GM03348 (cell line): ENCODE measurements at places on chromosomes 3 and 15.

- DNase-seq: peak; percentile 97
Observed at GRCh38 chr3:47802734-47803479, at the start of gene DHX30. DHX30 (plus strand) TSS chr3:47803138; CDS start chr3:47810684, 7,546 bp downstream.

GRCh38 chr3:21913791-21914190 is 162.8 kb upstream of the ZNF385D start:
- DNase-seq: peak; percentile 21

- DNase-seq: no peak
Observed at GRCh38 chr3:124569761-124570160, 160.5 kb upstream of the UMPS start.

DNA sequence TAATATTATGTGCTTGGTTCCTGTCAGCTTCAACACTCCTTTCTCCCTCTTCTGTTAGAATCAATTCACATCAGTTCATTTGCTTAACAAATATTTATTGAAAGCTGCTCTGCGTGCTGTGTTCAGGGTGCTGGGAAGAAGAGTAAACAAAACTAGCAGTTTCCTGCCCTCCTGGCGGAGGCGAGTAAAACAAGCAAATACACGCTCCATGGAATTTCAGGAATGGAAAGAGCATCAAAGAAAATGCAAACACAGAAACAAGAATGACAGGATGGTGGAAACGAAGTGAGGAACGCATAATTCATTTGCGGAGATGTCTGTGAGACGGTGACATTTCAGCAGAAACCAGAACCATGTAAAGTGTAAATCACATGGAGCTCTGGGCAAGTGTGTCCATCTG is 49.4 kb upstream of the SPTSSB start:
- no peak for DNase-seq

DNA sequence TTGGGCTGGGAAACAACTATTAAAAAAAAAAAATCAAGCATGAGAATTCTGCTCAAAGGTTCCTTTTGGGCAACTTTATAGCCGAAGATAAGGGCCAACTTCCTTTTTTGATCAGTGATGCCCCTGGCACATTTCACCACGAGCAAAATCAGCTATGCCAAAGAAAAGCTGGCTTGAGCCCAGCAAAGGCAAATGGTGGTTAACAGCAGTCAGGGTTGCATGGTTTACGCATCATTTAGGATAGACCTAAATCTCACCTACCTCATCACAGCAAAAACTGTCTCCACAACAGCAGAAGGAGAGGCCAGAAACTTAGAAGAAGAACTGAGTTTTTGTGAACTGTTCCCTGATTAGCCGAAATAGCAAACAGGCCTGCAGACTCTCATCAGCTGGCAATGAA is 220.1 kb upstream of the CDIN1 start:
- no peak for DNase-seq

- DNase-seq: no peak
Observed at GRCh38 chr15:32737304-32737703, 19.5 kb downstream of the GREM1 start.

GRCh38 chr3:122843604-122844003 is 48.7 kb downstream of the SLC49A4 start:
- no peak for DNase-seq

DNA sequence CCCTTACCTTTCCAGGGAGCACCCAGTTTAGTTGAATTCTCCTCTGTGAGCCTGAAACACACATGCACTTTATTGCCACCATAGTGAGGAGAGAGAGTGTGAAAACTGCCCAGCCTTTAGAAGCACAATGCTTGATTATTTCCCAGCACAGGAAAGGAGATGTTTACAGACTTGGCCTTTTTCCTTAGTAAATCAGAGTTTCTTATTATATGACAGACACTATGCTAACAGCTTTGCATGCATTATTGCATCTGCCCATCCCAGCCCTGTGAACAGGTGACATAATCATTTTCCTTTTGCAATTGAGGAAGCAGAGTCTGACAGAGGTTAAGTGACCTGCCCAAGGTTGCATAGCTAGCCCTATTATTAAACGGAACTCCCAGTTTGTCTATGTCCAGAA is 36.5 kb downstream of the CAPN3 start:
- no peak for DNase-seq

- DNase-seq: peak; percentile 27
Observed at GRCh38 chr15:85545185-85545584, 164.8 kb downstream of the AKAP13 start.

- DNase-seq: no peak
Observed at GRCh38 chr15:66145726-66146182, 107.8 kb downstream of the MEGF11 start.

- peak; percentile 96 for DNase-seq
Observed at GRCh38 chr3:194003114-194004057, 132.6 kb upstream of the HES1 start.

GRCh38 chr3:65896321-65896720 is 142.4 kb downstream of the MAGI1 start:
- no peak for DNase-seq

DNA sequence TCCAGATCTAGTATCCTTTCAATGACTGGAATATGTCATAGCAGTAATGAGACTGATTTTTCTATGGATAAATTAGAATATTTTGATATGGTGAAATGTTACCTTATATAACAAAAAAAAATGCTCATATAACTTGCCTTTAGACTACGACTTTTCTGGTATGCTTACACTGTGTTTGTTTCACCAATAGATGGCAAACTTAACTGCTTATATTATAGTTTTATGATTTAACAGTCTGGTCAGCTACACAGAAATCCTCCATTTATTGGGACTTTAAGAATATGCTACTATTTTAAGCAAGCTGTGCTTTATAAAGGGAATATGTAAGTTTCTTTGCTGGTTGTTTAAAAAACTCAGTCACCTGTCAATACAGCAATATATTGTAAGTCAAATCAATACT is 205.6 kb downstream of the VGLL3 start:
- peak; percentile 45 for DNase-seq

- DNase-seq: no peak
Observed at GRCh38 chr3:122004991-122005565, 17.0 kb downstream of the ILDR1 start.

DNA sequence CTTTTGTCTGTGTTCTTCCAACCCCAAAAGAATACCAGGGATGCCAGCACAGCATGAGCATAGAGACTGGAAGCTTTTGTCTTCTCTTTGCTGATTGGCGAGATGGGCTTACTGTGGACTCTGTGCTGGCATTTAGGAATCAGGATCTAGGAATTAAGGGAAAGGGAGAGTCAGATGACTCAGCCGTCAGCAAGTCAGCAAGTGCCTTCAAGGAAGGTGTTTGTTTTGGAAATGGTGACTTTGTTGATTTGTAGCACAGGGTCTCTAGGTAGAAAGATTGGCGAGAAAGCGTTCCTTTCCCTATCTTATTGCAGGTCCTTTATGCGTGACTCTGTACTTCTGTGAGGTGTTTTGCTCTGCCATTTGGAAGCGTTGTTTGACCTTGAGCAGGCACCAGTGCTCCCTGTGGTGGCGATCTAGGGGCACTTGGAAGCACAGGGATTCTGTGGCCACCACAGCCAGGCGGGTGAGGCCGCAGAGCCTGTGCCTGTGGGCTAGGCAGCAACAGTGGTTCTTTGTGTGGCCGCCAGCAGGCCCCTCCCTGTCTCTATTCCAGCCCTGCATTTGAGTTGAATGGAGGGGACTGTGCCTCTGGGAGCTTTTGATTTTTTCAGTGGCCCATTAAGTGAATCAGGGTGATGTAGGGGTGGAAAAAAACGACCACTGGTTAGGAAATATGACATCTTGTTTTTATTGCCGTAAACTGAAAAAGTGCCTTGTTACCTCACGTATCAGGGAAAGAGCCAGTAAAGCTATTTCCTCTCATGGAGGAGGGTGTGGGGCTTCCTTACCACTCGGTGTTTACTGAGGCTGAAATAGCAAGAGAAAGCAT is 19.0 kb downstream of the FAN1 start:
- DNase-seq: no peak

GRCh38 chr3:77718311-77718710 is 678.4 kb downstream of the ROBO2 start:
- DNase-seq: no peak

GRCh38 chr3:195033531-195034091 is 237.3 kb downstream of the XXYLT1 start:
- no peak for DNase-seq

DNA sequence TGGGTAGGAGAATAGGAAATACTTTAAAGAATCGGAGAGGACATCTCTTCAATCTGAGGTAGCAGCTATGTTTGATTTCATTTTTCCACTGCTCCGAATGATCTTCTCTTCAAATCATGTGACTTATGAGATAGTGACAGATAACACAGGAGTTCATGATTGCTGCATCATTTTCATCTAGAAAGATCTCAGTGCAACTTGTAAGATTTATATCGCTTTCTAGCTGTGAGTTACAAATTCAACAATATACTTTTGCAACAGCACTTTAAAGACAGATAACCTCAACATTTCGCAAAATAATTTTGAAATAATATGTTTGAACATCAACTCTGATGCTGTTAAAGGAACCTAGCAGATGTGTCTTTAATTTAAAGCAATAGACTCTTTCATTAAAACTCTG is 99.9 kb upstream of the CCDC80 start:
- no peak for DNase-seq

DNA sequence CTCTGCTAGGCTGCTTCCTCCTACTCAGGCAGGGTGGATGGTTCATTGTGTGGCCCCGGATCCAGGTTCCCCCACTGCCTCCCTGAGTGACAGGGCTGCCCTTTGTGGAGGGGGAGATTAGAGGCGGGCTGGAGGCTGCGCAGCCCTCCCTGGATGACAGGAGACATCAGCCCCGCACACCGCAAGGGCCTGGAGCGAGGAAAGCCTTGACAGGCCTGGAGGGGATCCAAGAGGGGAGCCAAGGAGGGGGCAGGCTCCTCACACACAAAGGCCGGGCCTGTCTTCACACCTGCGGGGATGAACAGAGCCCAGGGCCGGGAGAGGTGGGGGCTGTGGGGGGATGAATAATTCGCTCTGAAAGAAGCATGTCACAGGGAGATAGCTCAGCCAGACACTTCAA is 72.9 kb downstream of the RPN1 start:
- DNase-seq: no peak

- DNase-seq: no peak
Observed at GRCh38 chr15:78207110-78207458, 27.3 kb downstream of the ACSBG1 start.
